ENCODE measurements at places on chromosomes 5 and 9.
A peak's percentile ranks its signal among the peaks of the same experiment; 100 is the strongest.

DNA sequence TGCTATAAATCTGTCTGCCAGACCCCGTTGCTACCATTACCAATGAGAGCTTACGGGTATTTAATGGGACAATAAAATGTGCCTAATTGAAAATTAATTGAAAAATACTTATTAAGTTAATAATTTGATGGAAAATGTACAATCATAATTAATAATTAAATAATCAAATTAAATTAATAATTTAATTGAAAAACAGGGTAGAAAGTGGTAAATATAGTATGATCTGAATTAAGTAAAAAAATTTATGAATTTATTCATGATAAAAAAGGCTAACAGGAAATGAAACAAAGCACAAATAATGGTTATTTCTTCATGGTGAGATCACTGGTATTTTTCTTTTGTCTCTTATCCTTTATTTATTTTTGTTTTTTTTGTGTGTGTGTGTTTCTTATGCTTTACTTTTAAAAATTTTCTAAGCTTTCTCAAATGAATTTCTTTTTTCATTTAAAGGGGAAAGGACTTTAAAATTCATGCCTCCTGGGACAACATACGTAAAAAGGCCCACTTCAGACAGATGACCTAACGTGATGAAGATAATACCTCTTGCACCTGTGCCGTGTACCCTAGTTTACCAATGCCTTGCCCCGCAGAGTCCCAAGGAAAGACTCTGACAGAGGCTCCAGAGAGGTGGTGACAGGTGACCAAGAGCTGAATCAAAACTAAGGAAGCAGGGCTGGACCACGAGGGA lies 24.0 kb upstream of the RXRA start:
- DNase-seq = no peak

DNA sequence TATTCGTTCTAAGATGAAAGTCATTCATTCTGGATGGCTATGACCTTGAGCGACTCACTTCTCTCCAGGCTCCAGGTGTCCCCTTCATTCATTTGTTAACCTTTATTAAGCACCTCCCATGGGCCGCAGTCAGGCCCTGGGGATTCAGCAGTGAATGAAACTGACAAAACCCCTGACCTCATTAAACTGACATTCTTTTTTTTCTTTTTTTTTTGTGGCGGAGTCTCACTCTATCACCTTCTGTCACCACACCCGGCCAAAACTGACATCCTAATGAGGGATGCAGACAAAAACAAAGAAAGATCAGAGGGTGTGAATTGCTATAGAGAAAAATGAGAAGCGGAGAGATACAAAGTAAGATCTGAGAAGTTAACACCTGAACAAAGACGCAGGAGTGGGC lies 16.5 kb upstream of the ODF2 start:
- DNase-seq = no peak

DNA sequence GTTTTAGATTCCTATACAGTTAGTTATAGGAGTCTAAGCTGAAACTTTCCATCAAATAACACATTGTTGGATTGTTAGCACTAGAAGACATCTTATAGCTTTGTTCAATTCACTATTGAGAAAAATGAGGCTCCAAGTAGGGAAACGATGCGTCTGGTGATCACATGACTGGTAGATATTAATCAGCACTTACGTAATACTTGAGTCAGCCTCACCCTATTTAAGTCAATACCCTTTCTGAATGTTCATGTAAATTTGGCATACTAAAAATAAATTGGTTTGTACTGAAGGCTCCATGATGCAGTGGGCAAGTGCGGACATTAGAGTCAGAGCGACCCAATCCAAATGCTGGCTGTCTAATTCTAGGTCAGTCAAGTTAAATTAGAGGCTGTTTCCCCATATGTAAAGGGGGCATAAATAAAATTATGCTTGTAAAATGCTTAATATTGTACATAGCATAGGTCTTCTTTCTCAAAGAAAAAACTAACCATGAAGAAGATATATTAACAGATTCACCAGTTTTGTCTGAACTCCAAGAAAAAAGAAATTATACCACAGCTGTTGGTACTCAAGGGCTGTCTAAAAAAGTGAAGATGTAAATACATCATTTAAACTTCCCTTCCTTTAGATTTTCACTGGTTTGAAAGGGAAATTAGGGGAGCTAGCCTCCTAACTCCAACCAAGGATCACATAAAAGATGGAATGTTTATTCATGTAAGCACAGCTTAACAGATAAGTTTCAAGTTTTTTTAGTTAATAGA lies 406.6 kb upstream of the TLE4 start:
- DNase-seq = peak; percentile 19

GRCh38 chr5:177403102-177403791 lies 2.8 kb upstream of the PFN3 start:
- DNase-seq = no peak

DNA sequence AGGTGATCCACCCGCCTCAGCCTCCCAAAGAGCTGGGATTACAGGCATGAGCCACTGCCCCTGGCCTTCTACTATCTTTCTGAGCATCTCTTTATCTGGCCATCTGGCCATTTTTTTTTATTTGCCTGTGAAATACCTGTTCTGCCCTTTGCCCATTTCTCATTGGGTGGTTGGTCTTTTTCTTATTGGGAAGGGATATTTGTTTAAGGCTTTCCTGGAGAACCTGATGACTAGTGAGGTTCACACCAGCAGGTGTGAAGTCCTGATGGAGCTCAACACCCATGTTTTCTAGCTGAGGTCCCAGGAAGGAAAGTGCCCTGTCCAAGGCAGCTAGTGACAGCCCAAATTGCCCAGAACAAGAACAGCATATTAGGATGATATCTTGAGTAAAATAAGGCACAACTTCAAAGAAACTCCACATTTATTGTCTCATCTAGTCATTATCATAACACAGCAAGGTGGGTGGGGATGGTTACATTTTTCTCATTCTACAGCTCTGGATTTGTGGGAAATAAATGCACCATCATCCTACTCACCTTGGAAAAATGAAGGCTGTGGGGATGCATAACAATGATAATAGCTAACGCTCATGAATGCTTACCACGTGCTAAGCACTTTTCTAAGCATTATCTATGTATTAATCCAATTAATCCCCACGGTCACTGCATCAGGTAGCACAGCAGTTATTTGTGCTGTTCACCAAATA lies 20.3 kb downstream of the SLC36A3 start:
- DNase-seq = no peak

- DNase-seq = no peak
Observed at GRCh38 chr9:89482901-89483361, 15.0 kb downstream of the SEMA4D start.

Measured in inflammatory macrophage treated with lipopolysaccharide for 1 hour (primary cell).